Tibial nerve (tissue), 4 donors: ENCODE measurements at places on chromosomes 7 and 10.

GRCh38 chr10:1333981-1334380 lies 277.8 kb downstream of the WDR37 start:
- no peak for DNase-seq

DNA sequence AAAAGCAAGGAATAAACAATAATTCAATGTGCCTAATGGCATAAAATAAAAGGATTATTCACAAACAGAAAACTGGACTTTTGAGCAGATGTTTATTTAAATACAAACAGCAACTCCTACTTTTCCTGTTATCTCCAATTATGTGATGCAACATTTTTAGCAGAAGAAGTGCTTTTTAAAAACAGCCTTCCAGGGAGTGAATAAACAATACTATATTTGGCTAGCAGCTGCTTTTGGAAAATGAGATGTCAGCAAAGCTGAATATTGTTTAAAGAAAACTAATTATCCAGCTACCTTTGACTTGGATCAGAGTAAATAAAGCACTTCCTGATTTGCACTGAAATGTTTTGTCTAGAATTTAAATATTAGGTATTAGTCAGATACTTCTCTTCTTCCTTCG lies 23.2 kb downstream of the CDK1 start:
- DNase-seq = no peak

DNA sequence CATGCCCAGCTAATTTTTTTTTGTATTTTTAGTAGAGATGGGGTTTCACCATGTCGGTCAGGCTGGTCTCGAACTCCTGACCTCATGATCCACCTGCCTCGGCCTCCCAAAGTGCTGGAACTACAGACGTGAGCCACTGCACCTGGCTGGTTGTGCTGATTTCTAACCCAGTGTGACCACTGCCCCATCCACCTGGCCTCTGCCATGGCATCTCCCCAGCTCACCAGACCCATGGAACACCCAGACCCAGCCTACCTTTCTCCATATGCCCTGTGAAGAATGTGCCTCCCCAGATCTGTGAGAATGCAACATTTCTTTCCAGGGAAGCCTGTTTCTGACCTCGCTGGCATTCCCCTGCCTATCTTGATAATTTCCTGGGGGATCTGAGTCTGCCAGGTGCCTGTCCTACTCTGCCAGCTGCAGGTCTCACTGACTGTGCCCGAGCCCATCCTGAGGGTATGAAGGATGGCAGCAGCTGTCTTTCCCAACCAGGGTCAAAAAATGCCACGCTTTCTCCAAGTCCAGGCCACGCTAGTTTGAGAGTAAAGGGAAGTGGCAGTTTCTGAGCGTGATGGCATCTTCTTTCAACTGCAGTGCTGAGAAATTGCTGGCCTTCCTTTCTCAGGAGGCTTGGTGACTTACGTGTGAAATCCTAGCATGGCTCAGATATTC lies 324.4 kb upstream of the ZNF32 start:
- no peak for DNase-seq

- peak; percentile 44 for DNase-seq
Observed at GRCh38 chr10:104076743-104077160, 8.9 kb downstream of the COL17A1 start.

DNA sequence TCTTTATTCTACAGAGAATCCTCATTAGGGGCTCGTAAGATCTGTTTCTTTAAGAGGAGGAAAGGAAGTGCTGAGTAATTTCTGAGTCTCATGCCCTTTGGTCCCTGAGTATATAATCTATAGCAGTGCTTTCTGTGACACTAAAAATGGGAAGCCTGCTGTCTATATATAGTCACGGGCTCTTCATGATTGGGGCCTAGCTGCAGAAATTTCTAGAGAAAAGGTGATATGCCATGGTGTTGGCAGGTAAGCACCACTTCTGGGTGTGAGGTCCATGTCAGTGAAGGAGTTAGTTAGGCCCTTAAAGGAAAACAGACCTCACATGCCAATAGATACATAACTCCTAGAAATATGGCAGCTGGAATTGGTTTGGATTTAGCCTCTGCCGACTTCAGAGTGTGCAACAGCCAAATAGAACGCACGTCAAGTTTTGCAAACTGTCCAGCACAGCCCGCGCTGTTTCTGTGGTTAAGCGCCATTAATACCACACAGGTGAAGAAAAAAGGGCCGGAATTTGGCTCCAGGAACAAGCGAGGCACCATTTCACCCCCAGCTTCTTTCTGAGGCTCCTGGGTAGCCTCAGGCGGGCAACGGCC lies 123.2 kb downstream of the TACC2 start:
- DNase-seq = no peak

DNA sequence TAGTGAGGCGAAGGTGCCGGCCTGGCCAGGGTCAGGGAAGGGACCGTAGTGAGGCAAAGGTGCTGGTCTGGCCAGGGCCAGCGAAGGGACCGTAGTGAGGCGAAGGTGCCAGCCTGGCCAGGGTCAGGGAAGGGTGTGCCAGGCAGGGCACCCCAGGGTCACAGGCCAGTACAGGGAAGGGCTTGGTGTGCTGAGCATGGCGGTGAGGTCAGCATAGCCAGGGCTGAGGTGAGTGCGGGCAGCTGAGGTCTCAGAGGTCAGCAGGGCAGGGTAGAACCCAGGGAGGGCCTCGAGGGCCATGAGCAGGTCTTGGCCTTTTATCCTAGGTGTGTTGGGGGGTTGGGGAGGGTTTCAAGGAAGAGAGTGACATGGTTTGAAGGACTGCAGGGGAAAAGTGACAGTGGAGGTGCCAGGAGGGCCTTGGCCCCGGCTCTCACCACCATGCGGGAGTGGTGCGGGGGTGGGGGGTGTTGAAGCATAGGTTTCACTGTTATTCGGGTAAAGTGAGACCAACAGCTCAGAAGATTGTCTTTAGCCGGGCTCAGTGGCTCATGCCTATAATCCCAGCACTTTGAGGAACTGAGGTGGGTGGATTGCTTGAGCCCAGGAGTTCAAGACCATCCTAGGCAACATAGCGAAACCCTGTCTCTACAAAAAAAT lies 93.3 kb downstream of the CHST15 start:
- DNase-seq = no peak

- DNase-seq = no peak
Observed at GRCh38 chr7:143041346-143041745, 10.8 kb upstream of the OR6V1 start.

GRCh38 chr7:20738518-20739481 lies 47.9 kb downstream of the SP8 start:
- no peak for DNase-seq

DNA sequence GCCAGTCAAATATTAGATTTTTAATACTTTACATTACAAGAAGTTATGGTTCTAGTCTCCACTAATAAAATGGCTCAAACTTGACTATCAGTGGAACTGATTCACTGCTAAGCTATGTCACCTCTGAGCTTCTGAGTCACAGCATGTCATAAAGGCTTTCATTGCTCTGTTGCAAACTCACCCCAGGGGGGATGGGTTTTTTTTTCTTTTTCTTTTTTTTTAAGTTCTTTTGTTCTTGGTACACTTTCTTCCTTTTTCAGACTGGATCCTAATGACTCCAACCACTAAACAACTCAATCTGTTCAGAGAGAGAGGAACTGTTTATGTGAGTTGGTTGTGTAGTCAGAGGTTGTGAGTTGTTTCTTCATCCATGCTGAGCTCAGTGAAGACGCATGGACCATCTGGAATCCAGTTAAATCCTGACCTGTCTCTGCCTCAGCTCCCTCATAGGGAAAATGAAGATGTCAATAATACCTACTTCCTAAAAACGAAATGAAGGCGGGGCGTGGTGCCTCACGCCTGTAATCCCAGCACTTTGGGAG lies 11.0 kb downstream of the MYOF start:
- DNase-seq = no peak

DNA sequence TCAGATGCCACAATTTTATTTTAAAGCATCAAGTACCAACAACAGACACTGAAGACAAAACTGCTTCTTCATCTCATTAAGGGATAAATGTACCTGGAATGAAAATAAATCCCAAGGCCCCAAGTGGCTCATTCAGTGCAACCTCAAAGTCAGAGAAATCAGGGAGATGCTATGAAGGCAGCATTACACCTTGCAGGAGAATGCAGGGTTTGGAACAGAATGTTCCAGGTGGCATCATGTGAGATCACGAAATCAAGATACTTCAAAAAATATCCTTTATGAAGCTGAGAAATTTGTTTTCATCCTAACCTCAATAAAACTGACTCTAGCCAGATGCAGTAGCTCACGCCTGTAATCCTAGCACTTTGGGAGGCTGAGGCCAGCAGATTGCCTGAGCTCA lies 477.1 kb downstream of the PLXNA4 start:
- DNase-seq = no peak

- no peak for DNase-seq
Observed at GRCh38 chr7:76354516-76354915, 4.3 kb downstream of the YWHAG start.

- no peak for DNase-seq
Observed at GRCh38 chr7:137664846-137665245, 181.9 kb downstream of the DGKI start.

- no peak for DNase-seq
Observed at GRCh38 chr10:74039561-74040145, 41.7 kb downstream of the VCL start.

GRCh38 chr7:82678716-82679115 lies 235.1 kb upstream of the CACNA2D1 start:
- DNase-seq = no peak

GRCh38 chr7:157782041-157782440 lies 445.2 kb downstream of the DNAJB6 start:
- DNase-seq = no peak

- no peak for DNase-seq
Observed at GRCh38 chr10:96488161-96488935, 25.4 kb downstream of the TLL2 start.

DNA sequence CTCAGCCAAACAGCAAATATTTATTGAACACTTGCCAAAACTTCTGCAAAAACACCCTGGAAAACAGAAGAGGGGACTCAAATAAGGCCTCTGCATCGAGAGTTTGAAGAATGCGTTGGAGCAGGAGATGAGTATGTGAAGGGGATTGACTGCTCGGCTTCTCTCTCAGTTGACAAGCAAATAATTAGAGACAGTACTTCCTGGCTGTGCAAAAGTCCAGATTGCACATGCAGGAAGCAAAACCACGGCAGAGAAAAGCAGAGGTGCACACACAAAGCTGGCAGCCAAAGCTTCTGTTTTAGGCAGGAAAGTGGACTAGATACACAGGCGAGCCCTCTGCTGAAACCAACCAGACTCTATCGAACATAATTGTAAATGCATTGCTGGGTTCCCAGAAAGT lies 343.6 kb upstream of the MGMT start:
- no peak for DNase-seq

DNA sequence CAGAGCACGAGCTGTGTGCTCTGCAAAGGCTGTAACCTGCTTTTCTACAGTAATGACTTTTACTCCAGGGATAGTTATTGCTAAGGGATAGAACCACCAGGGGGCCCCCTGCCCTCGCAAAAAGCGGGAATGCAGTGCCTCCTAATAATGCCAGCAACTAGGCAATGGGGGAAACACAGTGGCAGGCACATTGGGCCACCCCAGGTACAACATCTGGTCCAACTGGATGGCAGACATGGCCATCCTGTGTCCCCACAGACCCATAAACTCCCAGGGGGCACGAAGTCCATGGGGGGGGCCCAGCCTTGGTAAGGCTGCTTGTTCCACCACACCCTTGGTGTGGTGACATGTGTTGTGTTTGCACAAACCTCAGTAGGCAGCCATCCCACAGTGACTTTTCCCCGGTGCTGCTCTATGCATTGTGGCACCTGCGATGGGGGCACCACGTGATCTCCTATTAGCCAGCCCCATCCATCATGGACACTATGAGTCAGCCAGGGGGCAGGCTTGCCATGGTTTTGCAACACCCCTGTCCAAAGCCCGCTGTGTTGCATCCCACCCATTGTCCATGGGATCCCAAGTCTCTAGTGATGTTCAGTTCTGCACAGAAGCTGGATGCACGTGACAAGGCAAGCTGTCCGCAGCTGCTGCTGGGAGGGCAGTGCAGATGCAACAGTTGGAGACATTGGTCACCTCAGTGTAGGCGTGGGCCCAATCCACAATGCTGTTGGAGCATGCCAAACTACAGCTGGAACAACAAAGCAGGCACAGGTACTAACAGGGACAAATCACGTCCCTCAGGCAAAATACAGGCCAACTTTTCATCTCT lies 84.0 kb downstream of the ANLN start:
- DNase-seq = no peak

DNA sequence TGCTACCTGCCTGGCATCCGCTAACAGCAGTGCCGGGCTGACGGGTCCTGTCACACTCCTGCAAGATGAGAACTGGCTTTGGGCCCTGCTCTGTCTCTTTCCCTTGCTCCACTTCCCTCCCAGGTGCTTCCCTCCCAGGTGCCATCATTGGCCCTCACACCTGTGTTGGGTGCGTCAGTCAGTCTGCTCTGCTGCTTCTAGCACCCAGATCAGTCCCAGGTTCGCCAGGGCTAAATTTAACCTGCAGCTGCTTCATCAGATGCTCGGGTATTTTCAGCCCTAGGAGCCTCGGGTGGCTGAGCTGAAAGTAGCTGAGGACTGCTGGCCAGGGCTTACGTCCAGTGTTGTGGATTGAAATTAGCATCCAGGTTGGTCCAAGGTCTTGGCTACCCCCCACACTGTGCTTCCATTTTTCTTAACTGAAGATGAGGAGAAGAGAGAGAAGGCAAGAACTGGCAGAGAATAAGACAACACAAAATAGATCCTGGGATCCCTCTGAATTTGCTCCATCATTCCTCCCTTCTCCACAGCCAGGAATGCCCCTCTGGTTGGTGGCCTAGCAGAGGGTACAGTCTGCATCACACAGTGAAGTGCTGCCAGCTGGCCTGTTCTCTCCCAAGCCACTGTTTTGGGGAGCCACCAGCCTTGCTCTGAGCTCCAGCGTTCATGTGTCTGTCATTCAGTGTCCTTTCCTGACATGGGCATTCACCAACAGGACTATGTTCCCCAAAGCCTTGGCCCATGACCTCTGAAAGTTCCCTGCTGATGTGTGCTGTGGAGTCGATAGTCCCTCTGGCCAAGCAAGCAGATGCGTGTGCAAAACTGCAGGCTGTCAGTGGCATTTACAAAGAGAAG lies 65.9 kb upstream of the SYPL1 start:
- DNase-seq = no peak

GRCh38 chr10:45376371-45376801 lies 2.4 kb downstream of the ALOX5 start:
- no peak for DNase-seq

DNA sequence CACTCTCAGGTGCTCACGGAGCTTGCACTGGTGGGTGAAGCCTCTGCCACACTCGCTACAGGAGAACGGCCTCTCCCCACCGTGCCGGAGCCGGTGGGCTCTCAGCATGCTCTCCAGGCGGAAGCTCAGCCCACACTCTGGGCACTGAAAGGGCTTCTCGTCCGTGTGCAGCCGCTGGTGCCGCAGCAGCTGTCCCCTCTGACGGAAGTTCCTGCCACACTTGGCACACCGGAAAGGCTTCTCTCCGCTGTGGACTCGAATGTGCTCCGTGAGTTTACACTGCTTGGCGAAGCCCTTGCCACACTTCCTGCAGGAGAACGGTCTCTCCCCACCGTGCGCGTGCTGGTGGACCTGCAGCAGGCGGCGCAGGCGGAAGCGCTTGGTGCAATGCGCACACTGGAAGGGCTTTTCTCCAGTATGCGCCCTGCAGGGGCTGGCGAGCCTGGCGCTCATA lies 19.3 kb downstream of the ZNF786 start:
- no peak for DNase-seq

GRCh38 chr10:31134311-31134952 lies 102.8 kb upstream of the ZNF438 start:
- DNase-seq = no peak
